Urinary bladder (tissue), 4 donors: ENCODE measurements at places on chromosomes 3 and 15.

GRCh38 chr3:24222165-24222805 lies 272.4 kb downstream of the THRB start:
- no peak for DNase-seq

GRCh38 chr3:10915376-10915775 lies 77.2 kb upstream of the SLC6A1 start:
- no peak for DNase-seq

DNA sequence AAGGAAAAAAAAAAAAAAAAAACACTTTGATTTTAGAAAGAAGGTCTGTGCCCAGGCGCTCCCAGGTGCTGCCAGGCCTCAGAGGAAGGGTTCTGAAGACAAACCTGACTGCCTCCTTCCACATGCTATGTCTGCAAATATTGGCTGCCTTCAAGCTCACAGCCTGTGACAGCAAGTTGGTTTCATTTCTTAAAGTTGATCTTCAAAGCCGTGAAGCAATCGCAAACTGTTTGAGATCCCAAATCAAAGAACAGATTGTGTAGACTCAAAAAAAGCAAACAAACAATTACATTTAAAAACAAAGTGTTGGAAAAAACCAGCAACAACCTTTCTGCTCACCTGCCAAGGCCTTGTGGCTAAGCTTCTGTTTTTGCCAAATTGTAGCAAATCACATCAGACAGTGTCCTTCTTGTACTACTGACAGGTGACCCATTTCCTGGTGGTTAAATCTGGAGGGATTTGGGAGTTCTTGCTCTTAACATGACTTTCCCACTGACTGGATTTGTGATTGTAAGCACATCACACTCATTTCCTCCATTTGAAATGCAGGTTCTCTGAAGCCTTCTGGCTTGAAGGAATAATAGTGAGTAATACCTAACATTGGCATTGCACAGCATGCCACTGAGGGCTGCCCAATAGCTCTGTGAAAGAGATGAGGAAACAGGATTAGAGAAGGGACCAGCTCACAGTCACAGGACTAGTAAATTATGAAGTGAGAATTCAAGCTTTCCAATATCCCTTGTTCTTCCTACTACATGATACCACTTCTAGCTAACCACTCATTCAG lies 502.4 kb downstream of the LPP start:
- DNase-seq = no peak

- DNase-seq = no peak
Observed at GRCh38 chr3:99875581-99875928, 57.9 kb downstream of the CMSS1 start.

- no peak for DNase-seq
Observed at GRCh38 chr3:53139906-53140846, 9.9 kb upstream of the RFT1 start.

DNA sequence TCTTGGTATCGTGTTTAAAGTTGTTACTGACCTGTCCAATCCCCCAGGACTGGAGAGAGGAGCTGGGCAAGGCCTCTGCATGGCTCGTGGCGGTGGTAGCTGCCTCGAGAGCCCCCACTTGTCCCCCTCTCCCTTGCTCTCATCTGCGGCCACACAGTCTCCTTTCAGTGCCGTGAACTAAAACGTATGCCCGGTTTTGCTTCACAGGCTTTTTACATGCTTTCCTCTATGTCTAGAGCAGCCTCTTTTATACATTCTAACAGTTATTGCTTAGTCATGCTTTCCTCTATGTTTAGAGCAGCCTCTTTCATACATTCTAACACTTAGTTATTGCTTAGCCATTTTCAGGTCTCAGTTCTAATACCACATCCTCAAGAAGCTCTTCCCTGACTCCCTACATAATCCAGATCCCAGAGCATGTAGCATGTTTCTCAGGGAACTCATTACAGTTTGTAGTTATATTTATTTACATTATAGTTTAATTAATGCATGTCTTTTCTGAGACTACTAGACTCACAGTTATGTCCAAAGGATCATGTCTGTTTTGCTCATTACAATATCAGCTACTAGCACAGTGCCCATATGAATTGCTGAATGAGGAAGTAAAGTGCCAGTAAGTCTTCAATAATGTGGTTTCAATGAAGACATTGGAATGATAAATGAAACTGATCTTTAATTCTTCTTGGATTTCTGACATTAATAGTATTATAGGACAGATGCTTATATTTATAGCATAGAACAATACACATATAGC lies 66.5 kb upstream of the TBL1XR1 start:
- no peak for DNase-seq
